ENCODE measurements at places on chromosomes 1 and 21.

DNA sequence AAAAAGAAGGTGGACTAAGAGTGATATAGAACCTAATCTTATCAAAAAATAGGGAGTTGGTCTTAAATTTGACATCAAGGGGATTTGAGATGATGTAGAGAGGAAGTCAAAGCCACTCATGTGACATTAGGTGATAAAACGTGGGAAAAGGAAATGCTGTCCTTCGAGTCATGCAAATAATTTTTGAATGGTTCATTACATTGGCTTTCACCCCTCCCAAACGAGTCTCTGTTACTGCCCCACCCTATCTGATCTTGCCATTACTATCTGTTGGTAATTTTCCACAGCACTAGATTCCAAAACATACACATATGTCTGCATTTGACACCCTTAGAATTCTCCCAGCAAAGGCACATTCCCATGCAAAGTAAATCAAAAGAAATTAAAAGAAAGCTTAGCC is 531.1 kb upstream of the ADAMTS5 start:
- no peak for DNase-seq

DNA sequence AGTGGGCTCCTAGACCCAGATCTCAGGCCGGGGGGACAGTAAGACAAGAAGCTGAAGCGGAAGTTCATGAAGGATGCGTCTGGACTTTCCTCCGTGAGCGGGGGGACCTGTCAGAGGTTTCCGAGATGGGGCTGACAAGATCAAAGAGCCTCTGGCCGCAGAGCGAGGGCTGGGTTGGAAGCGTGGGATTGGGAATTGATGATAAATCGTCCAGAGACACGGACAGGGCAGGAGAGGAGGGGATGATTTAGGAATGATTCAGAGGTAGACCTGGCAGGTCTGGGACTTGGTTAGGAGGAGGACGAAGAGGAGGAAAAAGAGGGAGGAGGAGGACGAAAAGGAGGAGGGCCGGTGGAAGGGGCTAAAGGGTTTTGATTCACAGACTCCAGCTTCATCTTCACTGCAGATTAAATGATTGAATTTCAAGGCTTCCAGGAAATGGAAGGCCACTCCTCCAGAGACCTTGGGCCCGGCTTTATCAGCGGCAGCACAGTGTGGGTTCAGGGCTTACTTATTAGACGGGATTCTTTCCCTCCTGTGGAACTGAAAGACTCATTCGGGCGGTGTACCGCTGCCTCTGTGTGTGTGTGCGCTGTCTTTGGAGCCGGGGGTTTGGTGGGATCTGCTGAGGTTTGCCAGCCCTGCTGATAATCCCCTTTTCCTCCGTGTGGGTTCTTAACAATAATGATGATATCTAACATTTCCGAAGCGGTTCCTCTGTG is 85.7 kb upstream of the SLC45A1 start:
- no peak for DNase-seq

DNA sequence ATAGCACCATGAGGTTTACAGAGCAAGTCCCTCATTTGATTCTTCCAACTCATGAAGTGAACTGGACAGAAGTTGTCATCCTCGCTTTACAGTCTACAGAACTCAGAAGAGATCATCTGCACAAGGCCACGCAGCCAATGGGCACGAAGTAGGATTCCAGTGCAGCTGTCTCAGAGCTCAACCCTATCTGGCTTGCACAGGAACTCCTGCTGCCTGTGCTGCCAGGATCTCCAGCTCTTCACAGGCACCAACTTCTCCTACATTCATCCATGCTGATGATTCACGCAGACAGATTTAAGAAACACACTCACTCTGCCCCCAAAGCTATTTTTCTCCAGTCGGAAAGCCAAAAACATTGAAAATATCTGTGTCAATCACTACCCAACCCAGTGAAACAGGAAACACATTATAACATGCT is 157.0 kb downstream of the RERE start:
- no peak for DNase-seq

DNA sequence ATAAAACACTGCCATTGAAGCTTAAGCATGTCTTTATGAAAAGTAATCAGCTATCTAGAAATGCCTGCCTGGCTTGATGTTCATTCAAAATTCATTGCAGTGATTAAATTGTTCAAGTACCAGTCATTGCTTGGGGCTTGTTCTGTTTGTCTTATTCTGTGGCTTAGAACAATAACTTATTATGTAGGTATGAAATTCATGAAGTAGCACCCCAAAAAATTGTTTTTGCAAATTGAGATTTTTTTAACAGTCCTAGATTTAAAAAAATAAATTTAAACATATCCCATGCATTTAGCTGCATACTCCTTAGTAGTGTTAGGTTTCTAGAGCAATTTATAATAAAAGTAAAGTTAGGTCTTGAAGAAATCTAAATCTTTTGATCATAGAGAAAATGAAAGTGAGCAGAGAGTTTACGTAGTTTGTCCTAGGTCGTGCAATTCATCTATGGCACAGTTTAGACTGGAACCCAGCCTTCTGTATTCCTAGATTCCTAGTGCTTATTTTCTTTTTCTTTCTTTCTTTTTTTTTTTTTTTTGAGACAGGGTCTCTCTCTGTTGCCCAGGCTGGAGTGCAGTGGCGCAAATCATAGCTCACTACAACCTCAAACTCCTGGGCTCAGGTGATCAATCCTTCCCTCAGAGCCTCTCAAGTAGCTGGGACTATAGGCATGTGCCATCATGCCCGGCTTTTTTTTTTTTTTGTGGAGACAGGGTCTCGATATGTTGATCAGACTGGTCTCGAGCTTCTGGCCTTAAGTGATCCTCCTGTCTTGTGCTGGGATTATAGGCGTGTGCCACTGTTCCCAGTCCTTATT is 9.3 kb downstream of the MIER1 start:
- no peak for DNase-seq

DNA sequence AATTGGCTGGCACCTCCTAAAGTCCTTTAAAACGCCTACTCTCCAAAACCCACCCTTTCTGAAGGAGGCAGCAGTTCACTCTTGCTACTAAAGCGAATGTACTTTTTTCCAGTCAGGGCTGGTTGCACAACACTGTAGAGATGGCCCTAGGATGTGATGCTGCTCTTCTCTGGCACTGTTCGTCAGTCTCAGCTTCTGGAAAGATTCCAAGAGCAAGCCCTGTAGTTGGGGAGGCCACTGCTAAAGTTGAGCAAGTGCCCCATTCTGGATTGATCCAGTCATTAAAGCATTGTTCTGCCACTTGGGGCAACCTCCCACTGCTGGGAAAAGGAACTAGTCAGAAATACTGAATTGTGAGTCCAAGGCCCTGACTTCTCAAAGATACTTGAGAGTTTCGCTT is 28.5 kb upstream of the KCNQ4 start:
- no peak for DNase-seq

GRCh38 chr1:238404921-238405320 is 514.2 kb upstream of the ZP4 start:
- DNase-seq, result no peak

Measured in NCI-H1105 (cell line).